ENCODE measurements at places on chromosomes 3 and 15.

- DNase-seq: no peak
These were observed 19.0 kb downstream of the CMSS1 start for GRCh38 chr3:99836681-99837080.

GRCh38 chr3:112377568-112378071 lies 44.7 kb downstream of the CD200 start:
- no peak for DNase-seq

- peak; percentile 74 for DNase-seq
These were observed 7.0 kb downstream of the FILIP1L start for GRCh38 chr3:100107221-100107814.

- DNase-seq: no peak
These were observed 627.6 kb upstream of the TBL1XR1 start for GRCh38 chr3:177824841-177825240.

DNA sequence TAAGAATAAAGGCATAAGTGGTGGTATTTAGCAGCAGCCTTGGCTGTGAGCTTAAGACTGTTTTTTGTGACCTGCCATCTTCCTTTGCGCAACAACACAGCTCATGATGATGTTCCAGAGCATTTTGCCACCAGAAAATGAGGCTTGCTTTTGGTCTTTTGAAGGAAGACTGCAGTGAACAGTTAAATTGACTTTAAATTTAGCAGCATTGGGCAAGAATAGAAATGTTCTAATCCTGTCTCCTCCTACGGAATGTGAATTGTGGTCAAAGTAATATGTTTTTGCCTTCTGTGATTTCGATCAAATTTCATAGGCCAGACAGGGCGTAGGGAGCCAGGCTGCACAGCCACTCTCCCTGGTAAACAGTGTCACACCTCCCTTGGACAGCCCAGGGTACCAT lies 460.7 kb upstream of the RASGRP1 start:
- no peak for DNase-seq

- DNase-seq: no peak
These were observed 486.7 kb downstream of the ROBO2 start for GRCh38 chr3:77526573-77527113.

GRCh38 chr3:134326760-134327593 lies 47.3 kb downstream of the AMOTL2 start:
- DNase-seq: peak; percentile 100

DNA sequence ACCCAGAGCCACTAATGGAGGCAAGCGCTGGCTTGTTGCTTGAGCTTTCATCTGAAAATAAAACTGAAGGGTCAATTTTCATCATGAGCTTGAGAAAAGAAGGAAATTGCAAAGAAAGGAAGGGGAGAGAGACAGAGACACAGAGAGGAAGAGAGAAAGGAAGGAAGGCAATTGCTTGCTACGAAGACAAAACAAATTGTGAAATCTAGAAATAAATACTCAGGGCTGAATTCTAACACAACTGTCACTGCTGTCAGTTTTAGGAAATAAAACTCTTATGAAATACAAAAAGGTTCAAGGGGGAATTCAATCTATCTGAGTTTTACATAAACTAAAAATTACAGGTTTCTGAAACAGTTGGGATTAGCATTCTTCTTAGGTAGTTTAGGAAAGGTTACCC lies 36.7 kb downstream of the FOXP1 start:
- no peak for DNase-seq

DNA sequence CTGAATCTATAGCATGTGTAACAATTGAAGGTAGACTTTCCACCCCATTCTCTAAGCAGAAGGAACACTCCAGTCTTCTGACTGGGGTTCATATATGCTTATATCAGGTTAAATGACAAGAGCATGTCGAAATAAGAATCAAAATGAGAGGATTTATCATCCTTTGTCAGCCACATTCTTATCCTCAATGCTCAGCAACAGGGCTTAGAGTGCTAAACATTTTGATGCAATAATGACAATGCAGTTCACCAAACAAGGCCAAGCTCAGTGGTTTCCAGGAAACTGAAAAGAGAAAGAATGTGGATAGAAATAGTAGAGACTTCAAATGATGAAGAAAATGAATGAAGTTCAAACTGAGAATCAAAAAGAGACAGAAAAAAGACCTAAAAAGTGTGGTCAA lies 78.0 kb downstream of the FSIP1 start:
- DNase-seq: no peak
